ENCODE measurements at places on chromosomes 6 and 20.

GRCh38 chr6:85368631-85369030, 81.3 kb upstream of the NT5E start:
- no peak for DNase-seq

GRCh38 chr6:3061501-3061941, 6.8 kb upstream of the RIPK1 start:
- DNase-seq, result peak; percentile 97

DNA sequence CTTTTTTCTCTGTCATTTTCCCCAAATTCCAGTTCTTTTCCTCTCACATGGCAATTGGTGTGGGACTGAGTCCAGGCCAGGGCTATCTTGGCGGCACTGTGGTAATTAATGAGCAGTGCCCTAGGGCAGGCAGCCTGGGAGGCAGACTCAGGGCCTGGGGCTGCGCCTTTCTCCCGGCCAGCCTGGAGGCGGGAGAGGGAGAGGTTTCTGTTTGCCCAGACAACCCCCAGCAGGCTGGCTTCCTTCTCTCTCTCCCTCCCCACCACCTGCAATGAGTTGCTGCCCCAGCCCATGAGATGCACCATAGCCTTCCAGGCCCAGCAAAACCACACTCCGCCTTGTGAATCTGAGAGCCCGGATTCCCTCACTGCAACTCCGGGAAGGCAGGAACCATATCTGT, 15.1 kb upstream of the CCDC167 start:
- no peak for DNase-seq

- DNase-seq, result peak; percentile 43
Measured at GRCh38 chr20:35226884-35227681, 593 bp downstream of the MMP24 start.

GRCh38 chr20:24045621-24046318, 57.2 kb upstream of the GGTLC1 start:
- no peak for DNase-seq

Measured in fibroblast of skin of right quadriceps (primary cell).